GF-D8 (cell line): ENCODE measurements at places on chromosomes 7 and 10.

DNA sequence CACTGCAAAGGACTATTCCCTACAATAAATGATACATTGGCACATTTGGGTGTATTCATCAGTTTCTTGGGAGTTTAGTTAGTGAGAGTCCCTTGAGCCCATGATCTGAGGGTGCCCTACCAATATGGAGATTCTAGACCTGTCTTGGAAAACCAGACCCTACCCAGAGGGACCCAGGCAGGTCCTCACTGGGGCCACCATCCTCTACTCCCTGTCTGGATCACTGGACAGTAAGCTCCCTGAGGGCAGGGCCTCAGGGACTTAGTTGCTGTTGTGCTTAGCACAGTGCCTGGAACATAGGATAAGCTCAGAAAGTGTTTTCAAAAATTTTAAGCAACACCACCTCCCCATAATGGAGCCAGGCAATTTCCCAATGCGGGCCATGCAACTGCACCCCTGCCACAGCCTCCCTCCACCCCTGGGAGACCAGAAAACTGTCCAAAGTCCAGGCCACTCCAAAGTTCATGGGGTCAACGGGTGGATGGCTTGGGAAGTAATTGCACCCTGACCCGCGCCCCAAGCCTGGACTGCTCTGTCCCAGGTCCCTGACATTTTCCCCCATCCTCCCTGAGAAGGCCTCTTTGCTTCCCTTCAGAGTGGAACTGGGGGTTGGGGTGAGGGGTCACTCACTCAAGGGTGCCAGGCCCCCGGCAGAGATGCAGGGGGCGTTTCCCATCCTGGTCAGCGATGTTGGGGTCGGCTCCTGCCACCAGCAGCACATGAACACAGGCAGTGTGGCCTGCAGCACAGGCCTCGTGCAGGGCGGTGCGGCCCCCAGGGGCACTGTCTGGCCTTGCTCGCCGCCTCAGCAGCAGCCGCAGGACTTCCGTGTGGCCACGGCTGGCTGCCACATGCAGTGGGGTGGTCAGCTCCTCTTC is 1.0 kb downstream of the ASB10 start:
- DNase-seq = no peak

DNA sequence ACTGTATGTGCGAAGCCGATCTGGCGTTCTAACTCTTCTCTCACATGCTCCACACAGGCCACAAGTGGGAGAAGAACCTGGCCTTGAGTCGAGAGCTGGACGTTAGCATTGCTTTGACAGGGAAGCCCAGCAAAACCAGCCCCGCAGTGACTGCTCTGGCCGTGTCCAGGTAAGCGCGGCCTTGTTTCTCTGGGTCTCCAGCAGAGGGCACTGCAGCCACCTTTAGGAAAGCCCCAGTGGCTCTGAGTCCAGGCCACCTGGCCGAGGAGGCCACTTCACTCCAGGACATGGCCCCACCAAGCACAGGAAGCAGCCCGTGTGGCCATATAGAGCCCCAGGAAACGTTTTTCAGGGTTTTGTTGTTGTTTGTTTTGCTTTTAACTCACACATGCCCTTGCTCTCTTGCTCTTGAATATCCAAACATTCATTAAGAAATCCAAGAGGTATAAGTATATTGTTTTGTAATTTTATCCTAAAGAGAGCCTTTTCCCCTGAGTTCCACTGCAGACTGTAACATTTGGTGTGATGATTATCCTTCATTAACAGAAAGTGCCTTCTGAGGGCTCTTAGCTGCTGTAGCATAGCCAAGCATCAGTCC is 41.8 kb upstream of the LRRC18 start:
- DNase-seq = no peak

DNA sequence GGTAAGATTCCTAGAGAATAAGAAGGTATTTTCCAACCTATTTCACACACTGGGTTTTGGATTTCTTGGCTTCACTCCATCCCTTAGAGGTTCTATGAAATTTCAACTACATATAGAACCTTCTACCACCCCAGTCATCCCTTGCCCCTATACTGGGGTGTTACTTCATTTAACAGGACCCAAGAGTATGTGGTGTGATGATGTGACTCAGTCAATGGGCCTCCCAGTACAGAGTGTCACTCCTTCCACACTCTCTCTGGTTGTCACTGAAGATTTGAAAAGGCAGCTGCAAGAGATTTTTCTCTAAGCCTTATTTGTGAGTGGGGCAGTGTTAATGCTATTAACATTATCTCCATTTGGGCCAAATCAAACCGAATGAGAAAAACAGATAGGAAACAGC is 33.5 kb downstream of the FGFBP3 start:
- DNase-seq = no peak

DNA sequence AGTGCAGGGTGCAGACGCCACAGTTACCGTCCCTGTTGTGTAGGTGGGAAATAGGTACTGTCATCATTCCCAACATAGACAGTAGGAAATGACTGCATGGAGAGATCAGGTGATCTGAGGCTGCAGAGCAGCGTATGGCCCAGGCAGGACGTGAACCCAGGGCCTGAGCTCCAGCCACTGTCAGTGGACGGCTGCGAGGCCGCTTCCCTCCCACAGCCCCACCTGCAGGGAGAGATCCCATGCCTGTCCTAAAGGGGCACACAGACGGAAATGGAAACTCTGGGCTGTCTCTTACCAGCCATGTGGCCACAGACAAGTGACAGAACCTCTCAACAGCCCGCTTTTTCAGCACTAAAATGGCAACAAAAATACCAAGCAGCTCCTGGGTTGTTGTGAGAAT is 44.5 kb upstream of the MNX1 start:
- DNase-seq = no peak

GRCh38 chr7:100506356-100506923 is 22.7 kb downstream of the NYAP1 start:
- no peak for DNase-seq

DNA sequence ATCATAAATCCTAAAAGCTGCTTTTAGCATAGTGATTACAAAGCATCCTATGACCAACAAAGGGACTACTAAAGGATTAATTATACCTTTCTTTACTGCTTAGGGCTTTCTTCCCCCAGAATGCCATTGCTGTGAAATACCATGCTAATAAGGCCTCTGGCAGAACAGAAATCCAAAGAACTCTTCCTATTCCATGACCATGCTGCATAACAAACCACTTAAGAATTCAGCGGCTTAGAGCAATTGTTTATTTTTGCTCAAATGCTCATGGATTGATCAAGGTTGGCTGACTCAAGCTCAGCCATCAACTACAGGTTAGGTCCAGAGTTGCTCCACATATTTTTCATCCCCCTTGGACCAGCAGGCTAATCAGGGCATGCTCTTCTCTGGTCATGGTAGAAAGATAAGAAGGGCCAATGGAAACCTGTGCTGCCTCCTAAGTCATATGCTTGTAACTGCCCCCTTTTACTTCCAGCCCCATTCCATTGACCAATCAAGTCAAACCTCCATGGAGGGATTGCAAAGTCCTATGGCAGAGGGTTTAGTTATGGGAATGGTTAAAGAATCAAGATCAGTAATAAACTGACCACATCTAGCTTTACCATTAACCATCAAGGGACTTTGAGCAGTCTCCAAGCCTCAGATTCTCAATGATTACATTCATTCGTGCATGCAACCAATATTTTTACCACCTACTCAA is 244.4 kb upstream of the FZD1 start:
- no peak for DNase-seq

DNA sequence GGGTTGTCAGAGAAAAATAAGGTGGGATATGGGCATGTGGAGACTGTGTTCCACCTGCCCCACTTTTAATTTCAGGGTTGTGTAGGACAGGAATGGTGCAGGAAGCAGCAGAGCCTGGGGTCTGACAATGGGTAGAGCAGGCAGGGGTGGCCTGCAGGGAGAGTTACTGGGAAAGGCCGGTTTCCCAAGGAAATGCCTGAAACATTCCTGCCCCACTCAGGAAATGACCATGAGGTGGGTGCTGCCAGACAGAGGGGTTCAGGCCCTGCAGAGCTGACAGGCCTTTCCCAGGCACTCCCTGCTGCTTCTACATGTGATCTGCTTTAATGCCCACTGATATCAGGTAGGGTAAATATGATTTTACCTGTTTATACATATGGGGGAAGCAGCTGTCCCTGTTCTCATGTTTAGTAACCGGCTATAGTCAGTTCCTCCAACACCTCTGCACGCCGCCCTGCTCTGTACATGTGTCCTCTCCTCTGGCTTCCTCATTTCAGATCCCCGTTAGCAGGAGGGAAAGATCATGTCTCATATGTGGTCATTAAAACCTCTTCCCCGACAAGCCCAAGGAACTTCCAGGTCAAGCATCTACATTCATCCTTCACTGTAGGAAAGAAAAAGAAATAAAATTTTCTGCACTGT is 118.6 kb upstream of the PRSS58 start:
- DNase-seq = peak; percentile 86

- no peak for DNase-seq
These were observed 149.4 kb downstream of the SNX10 start for GRCh38 chr7:26441002-26441521.

GRCh38 chr10:86438091-86438749 is 71.6 kb upstream of the GRID1 start:
- DNase-seq = no peak

- no peak for DNase-seq
These were observed 37.3 kb upstream of the SAMD9L start for GRCh38 chr7:93185303-93186027.

DNA sequence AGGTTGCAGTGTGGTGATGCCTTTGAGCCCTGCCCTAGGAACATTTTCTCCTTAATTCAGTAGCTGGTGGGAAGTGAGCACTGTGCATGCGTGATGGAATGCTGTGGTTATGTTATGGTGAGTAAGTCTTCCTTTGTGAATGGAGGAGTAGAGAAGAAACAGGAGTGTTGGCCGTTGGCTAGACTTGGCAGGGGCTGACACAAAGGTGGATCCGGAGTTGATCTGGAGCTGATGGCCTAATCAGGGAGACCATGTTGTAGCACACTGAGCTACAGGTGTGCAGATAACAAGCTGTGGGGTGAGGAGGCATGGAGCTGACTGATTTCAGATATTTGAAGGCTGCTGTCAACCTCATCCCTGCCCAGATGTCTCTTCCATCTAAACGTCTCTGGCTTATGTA is 122.3 kb downstream of the CNNM2 start:
- DNase-seq = no peak

- DNase-seq = no peak
These were observed 60.2 kb downstream of the CHST15 start for GRCh38 chr10:124032971-124033886.

DNA sequence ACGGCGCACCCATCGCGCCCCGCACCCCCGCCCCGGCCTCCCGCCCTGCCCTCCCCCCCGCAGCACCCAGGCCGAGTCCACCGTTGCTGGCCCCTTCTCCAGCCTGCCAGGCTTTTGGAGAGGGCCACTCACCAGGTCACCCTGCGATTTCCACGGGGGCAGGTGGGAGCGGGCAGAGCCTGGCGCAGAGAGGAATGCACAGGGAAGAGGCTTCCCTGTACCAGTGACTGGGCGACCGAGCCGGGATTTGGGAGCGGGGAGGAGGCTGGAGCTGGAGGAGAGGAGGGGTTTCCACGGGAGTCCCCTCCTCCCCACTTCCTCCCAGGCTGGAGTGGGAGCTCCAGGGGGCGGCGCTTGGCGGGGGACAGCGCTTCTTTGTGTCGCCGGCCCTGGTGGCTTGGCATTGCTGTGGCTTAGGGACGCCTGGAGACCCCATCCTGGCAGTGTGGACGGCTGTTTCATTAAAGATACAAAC is 19.3 kb downstream of the TCAF1 start:
- DNase-seq = no peak
